AG09309 (cell line): ENCODE measurements at places on chromosomes 2 and 18.

DNA sequence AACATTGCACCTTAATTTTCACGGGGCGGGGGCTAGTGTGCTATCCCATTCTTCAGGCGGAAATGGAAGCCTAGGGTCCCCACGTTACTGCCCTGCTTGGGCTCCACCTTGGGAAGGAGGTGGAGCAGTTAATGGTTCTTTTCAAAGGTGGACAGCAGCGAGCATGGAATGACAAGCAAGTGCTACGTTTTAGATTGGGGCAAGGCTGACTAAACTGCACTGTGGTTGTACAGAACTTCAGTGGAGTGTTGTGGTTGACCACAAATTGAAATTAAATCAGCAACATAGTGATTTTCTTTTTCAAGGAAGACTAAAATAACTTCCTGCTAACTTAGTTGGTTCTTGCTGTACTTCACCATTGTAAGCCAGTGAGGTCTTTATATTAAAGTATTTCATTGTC lies 47.0 kb downstream of the CHRNA1 start:
- DNase-seq, result peak; percentile 39

GRCh38 chr2:163779970-163780597 lies 44.3 kb upstream of the FIGN start:
- DNase-seq, result no peak

DNA sequence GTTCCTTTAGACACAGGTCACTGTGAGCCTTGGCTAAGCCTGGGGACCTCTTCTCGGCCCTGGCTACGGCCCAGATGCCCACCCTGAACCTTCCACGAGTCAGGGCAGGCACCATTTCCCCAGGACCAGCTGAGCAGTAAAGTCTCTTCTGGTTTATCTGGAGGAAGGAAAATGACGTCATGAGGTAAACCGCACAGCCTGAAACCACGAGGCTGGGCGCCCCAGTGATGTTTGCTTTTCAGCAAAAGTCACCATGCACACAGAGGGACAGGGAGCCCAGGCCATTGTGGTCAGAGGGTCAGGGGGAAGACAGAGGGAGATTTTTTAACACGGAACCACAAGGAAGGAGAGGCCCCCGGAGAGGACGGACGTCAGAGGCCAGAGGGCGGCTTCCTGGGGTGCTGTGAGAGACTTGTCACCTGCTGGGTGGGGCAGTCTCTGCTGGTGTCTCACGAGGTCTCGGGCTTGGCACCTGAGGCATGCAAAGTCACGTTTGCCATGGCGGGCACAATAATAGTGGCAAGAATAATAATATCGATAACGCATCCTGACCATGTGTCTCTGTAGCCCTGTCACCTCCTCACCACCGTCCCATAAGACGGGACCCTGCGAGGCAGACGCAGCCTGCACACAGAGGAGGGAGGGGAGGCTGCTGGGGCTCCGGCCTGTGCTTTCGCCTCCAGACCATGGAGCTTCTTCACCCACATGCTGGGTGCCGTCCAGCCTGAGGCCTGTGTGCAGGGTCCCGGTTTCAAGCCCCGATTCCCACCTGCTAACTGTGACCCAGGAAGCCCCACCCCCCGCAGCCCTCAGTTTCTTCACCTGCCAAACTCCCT lies 33.2 kb upstream of the FOSL2 start:
- DNase-seq, result no peak

GRCh38 chr2:37625156-37625555 lies 46.3 kb downstream of the CDC42EP3 start:
- DNase-seq, result no peak

DNA sequence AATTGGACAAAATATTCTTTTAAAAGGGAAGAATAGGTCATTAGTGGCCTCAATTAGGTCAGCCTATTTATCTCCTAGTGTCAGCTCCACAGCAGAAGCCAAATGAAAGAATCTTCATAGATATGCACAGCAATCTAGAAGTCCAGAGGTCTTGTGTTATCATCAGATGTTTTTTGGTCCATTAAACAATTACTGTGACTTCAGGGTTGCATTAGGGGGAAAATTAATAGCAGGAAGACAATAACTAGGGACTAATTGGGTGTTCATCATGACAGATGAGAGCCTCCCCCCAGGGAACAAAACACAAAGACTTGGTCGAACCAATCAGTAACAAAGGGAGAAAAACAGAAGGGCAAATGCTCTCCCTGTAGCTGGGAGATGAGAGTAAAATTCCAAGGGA lies 264.7 kb downstream of the PTH2R start:
- DNase-seq, result no peak

GRCh38 chr2:188235364-188235763 lies 56.3 kb upstream of the GULP1 start:
- no peak for DNase-seq
